Naive B cell (primary cell): ENCODE measurements at places on chromosomes 5 and 9. TPM values are rescaled to one million over a fixed set of nuclear protein-coding genes. Genes with fewer than 3 reads are reported as not detected.

DNA sequence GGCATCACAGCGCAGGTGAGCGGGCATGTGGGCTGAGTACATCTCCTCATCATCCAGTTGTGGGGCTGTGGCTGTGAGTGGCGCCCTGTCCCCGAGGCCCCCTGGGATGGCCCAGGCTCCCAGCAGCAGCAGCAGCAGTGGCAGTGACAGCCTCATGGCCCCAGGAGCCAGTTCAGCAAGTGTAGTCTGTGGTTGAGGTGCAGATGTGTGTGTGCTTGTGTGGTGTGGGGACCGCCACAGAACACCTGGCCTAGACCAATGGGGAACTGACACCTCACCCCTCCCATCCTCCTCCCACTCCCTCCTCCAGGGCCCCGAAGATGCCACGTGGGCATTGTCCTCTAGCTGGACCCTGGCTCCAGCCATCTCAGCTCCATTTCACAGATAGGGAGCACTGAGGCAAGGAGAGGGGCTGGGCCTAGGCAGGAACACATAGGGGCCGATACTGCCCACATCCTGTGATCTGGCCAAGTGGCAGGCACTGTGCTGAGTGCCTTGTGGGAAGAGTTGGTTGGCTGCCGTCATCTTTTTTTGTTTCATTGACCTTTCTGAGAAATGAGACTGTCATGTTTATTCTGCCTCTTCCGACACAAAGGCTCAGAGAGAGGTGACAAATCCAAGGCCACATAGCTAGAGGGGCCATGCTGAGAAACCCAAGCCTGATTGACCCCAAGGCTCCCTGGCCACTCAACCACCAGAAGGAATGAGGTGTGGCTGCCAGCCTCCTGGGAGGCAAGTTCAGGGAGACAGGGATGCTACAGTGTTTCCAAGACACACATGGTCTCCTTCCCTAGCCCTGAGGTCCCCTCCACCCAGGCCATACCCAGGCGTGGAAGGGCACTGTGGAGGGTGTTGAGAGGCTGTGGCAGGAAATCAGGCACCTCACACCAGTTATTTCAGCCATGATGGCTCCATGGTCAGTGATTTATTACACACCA, at the start of gene MZB1:
TSS of gene MZB1 (minus strand) at position 213 of the 938 bp plus-strand sequence. CDS start at position 156, 57 bp downstream.
- peaks cover 77% of the 10 kb centered on the region for H3K4me1 ChIP-seq
- H3K4me3 ChIP-seq: peak within 1 kb of the TSS; percentile 92
- no peaks in the 10 kb centered on the region for H3K36me3 ChIP-seq
- peak; percentile 84 for DNase-seq
- peak within 1 kb of the TSS; percentile 90 for H3K27ac ChIP-seq

Gene GOLGA1
- 9.5 TPM for polyA plus RNA-seq

GRCh38 chr5:14237317-14238086, 94.4 kb downstream of the TRIO start:
- no peaks in the 10 kb centered on the region for H3K27me3 ChIP-seq
- no peak overlapping the region for H3K4me3 ChIP-seq
- H3K27ac ChIP-seq: peak overlapping the region; percentile 84
- peaks cover 67% of the 10 kb centered on the region for H3K4me1 ChIP-seq
- H3K36me3 ChIP-seq: no peaks in the 10 kb centered on the region

DNA sequence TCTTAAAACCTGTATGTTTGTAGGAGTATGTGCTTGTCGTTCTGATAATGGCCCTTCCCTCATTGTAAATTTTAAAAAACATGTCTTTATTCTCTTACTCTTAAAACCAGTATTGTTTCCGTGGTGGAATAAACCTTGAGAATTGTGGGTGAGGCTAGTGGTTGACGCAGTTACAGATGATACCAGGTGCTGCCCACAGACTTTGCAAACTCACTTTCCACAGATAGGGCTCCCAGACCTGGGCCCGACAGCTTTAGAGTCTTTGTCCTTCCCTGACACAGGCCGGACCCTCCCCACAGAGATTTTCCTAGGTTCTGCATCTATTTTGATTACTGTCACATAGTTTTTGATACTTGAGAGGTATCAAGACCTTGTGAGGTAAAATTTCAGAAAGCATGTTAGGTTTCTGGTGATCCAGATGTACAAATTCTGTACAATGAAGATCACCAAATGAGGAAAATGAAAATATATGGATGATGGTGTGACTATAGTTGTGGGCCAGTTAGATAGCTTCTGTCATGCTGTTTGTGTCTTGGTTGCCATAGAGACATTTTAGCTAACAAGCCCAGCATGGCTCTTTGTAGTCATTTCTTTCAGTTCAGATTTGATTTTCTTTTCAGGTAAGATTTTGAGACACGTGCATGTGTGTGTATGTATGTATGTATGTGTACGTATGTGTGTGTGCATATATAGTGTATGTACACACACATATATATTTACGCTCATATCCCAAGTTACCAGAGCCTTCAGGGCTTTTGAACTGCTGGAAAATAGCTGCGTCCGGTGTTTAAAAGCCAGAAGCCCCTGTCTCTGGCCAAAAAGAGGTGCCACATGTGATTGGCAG, 33.8 kb downstream of the DMRT1 start:
- no peak for DNase-seq
- no peaks in the 10 kb centered on the region for H3K4me1 ChIP-seq
- no peaks in the 10 kb centered on the region for H3K36me3 ChIP-seq
- H3K27ac ChIP-seq: no peak overlapping the region
- H3K4me3 ChIP-seq: no peak overlapping the region

GRCh38 chr5:138359621-138360020, 7.1 kb downstream of the KDM3B start:
- no peak overlapping the region for H3K27ac ChIP-seq
- H3K4me3 ChIP-seq: no peak overlapping the region
- H3K36me3 ChIP-seq: peaks cover 5% of the 10 kb centered on the region
- peaks cover 44% of the 10 kb centered on the region for H3K4me1 ChIP-seq
- H3K27me3 ChIP-seq: no peaks in the 10 kb centered on the region

- peaks cover 20% of the 10 kb centered on the region for H3K4me1 ChIP-seq
- no peaks in the 10 kb centered on the region for H3K36me3 ChIP-seq
- H3K4me3 ChIP-seq: no peak overlapping the region
- no peak for DNase-seq
Observed at GRCh38 chr5:59648038-59648831, 245.3 kb downstream of the PDE4D start.

Gene ISL1
- not detected for polyA plus RNA-seq

Gene DCP2
- polyA plus RNA-seq: 62.7 TPM

Gene ESM1
- not detected for polyA plus RNA-seq
